ENCODE measurements at places on chromosomes 11 and 22. TPM values are rescaled to one million over a fixed set of nuclear protein-coding genes. Genes with fewer than 3 reads are reported as not detected.

CABP4 gene
- not detected for polyA plus RNA-seq

- no peak for DNase-seq
Observed at GRCh38 chr22:45268167-45268957, 16.4 kb upstream of the UPK3A start.

DNA sequence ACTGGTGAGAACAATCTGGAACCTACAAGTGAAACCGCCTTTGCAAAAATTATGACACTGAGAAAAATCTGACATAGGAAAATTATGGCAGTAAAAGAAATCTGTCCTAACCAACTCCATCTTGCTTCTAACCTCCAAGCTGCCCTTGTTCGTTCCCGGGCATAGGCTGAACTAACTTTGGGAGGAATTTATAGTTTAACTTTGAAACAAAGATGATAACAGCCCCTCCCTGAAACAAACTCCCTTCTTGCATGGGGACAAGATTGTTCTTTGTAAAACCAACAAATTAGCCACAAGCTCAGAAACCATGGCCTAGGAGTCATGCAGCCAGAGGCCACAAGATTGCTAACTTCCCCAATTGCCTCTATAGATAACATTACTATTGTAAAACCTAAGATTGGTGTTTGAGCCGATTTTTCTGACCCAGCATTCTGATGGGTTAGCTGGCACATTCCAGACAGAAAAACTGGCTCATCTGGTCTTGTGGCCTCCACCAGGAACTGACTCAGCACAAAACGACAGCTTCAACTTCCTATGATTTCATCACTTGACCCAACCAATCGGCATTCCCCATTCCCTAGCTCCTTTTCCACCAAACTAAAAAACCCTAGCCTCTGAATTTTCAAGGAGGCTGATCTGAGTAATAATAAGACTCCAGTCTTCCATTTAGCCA lies 3.6 kb upstream of the CCDC81 start:
- DNase-seq, result peak; percentile 22

- DNase-seq, result no peak
Observed at GRCh38 chr11:19432370-19433061, 191.8 kb upstream of the E2F8 start.

- DNase-seq, result no peak
Observed at GRCh38 chr11:24903555-24903954, 406.7 kb downstream of the LUZP2 start.

TSGA10IP gene
- not detected for polyA plus RNA-seq

MAML2 gene
- 1.5 TPM for polyA plus RNA-seq
